Caco-2 (cell line): ENCODE measurements at places on chromosomes 6 and 20.

DNA sequence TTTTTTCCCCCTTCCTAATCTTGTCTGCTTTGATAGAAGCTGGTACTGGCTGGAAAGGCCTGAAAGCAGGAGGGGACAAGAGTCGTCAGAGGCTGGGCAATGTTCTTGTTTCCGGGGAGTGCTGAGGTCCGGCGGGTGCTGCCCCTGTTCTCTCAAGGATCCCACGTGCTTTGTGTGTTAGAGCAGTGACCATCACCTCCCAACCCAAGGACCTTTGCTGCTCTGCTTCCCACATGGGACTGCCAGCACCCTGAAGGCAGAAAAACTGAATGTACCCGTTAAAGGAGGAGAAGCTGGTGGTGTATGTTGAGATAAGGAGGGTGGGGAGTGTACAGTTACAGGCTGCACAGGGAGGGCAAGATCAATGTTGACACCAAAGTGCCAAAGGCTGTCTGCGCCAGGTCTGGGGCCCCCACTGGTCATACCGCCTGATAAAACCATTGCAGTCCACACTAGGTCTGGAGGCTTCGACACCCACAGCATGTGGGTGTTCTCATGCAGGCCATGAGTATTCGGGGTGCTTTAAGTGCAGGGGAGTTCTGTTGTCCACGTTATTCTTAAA lies 15.0 kb downstream of the C20orf173 start:
- DNase-seq = no peak

DNA sequence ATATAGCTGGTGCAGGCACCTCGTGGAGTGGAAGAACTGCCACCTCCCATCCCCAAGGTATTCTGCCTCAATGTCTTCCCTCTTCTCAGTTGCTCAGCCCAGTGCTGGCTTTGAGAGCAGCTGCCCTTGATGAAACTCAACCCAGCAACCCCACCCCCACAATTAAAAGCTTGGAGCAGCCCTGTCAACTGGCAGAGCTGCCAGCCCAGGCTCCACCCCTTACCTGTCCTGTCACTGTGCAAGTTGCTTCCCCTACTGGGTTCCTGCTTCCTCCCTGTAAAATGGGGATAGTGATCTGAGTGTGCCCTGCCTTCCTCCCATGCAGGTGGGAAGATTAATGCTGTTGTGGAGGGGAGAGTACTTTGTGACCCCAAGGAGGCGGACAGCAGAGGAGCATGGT lies 4.5 kb downstream of the TMEM63B start:
- DNase-seq = no peak

- DNase-seq = no peak
Measured at GRCh38 chr6:149271348-149272340, 45.9 kb upstream of the TAB2 start.

- DNase-seq = no peak
Measured at GRCh38 chr6:138371720-138372119, 6.0 kb upstream of the SMIM28 start.

DNA sequence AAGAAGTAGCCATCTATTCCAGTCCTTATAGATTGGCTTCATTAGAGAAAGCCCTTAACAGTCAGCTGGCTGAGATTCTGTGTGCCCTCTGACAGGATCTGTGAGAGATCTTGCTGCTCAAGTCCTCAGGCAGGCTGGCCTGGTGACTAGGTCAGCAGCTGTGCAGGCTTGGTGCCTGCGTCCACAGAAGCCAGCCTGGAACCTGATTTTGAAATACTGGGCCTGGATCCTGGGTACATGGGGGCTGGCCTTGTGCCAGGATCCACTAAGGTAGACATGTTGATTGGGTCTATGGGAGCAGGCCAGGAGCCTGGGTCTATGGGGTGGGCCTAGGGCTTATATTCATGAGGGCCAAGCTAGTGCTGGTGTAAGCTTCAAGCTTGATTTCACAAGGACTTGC lies 381.8 kb upstream of the MARCKS start:
- no peak for DNase-seq

- DNase-seq = peak; percentile 59
Measured at GRCh38 chr6:11172501-11173327, 59.8 kb downstream of the NEDD9 start.

DNA sequence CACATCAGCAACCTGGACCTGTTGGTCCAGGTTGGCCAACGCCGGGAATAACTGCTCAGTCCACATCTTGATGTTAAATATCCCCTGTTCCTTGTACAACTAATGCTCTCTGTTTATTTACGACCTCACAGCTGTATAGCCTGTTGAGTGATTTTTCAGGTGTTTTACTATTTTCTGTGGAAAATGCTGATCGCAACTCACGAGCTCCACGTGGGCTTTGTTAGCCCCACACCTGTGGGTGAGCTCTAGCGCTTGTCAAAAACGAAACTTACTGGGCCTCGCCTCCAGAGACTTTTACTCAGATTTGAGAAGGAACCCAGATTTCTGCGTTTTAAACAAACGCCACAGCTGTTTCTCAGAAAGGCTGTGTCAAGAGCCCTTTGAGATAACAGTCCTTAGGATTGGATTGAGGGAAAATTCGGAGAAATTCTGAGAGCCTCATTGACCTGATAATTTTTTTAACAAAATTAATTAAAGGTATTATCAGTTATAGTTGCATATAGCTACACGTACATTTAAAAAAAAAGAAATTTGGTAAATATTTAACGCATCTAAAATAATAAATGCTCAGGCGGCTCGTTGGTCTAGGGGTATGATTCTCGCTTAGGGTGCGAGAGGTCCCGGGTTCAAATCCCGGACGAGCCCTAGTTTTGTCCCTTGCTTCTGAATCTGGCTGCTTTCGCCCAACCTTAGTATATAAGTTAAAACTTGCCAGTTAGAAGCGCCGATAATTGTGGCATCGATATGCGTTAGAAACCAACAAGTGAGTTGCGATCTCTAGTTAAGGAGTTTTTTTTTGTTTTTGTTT lies 16.7 kb downstream of the HMGN4 start:
- DNase-seq = peak; percentile 63

DNA sequence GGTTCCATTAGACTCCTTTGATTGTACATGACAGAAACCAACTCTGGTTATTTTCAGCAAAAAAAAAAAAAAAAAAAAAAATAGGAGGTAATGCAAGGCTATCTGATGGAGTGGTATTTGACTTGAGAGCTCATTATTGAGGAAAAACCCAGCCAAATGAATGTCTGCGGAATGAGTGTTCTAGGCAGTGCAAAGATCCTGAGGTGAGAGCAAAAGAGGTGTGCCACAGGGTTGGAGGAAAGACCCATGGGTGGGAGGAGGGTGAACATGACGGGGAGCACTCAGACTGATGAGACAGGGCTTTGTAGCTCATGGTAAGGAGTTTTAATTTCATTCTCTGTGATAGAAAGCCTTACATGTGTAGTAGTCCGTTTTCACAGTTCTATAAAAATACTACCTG lies 188.9 kb downstream of the TSHZ2 start:
- DNase-seq = no peak

DNA sequence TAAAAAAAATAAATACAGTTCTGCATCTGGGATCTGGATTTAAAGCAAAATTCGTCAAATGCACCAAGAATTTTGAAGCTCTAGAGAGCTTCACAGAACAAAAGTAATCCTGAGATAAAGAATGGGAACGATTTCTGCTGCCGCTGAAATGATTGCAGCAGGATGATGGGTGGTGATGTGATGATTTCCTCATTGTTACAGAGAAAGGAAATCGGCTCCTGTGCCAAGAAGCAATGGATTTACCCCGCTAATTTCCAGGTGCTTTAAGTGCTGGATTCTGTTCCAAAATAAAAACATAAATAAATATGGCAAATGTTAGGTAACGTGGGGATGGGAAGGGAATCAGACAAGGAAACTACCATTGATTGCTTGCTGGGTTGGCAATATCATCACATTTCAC lies 1067.9 kb upstream of the MAP3K7 start:
- no peak for DNase-seq

DNA sequence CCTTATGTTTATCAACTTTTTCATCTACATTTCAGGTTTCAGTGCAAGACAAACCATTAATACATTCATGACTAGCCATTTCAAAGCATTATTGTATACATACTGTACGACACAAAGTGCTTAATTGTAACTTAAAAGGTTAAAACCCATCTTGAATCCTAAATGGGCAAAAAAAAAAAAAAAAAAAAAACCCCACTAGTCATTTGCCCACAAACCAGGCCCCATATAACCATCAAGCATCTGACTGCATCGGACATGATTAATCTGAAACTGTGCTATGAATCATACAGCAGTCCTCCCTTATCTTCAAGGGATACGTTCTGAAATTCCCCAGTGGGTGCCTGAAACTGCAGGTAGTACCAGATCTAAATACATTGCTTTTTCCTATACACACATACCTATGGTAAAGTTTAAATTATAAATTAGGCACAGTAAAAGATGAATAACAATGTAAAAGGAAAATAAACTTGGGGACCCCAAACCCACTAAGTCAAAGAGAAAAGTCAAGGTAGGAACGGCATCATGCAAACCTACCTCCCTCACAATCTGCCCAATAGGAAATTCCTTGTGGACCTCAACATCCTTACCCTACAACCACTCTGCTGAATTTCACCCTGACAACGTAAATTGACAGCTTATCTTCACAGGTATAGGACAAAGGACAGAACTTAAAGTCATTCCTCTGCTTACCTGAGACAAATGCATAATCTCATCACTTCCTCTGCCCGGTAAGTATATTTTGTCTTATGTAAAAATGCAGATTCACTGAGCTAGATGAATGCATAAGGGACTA lies 14.3 kb downstream of the B4GALT5 start:
- DNase-seq = no peak

DNA sequence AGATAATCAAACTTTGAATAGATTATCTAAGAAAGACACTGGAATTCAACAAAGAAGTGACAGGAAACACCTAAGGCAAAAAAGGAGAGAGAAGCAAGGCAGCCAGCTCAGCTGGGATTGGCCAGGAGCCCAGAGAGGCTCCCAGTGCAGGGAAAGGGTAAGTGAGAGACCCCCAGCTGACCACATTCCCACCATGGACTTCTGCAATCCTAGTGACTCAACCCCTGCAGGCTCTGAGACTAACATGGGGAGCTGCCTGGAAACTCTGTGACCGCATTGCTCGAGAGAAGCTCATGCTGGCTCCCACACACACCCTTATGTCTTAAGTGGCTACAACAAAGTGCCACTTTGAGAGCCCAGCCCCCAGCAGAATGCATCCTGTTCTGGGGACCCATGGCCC lies 215.1 kb downstream of the PACRG start:
- no peak for DNase-seq

GRCh38 chr6:84332139-84333034 lies 104.9 kb upstream of the CEP162 start:
- DNase-seq = no peak

DNA sequence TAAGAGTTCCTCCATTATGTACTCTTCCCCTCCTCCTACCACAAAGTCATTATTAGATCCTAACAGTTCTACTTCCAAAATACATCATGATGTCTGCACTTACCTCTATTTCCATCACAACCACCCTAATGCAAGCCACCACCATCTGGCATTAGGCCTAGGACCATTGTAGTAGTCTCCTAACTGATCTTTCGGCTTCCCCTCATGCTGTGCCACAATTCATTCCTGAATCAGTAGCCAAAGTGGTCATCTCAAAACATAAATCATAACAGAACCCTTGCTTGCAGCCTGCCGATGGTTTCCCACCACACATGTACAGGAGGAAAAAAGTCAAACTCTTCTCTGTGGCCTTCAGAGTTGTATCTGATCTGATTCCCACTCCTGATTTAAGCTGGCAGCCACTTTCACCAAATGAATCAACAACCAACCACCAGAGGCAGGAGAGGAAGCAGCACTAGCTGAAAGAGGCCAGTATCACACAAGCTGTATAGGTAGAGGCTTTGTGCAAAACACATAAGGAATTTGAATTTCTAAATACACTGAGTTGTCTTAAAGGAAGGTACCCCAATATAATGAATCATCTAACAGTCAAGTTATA lies 26.1 kb downstream of the FAM184A start:
- no peak for DNase-seq

DNA sequence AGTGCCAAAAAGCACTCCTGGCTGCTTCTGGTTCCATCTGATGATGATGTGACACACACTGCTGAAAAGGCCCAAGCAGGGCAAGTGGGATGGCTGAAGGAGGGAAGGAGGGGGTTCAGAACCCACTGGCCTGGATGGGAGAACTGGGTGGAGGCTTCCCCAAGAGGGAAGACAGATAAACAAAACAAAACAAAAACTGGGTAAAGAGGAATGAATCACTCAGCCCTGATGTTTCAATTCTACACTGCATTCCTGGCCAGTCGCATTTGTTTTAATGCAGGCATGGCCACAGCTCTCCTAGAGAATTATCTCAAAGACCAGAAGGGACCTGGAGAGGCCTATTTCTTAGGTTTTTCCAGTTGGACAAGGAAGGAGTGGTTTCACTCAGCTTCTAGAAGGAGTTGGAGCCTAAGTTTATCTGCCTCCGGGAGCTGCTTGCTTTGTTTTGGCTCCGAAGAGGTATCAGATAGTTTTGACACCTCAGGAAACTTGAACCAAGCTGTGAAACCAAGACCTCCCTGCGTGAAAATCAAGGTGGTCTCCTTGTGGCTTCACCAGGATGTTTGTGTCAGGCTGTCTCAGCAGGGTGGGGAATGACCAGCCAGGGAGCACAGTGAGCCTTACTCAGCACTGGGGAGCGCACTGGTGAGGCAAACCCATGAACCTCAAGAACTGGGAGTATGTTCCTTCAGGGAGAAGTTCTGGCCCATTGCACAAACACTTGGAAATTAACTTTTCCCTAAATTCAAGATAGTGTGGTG lies 16.1 kb downstream of the TTPAL start:
- no peak for DNase-seq

DNA sequence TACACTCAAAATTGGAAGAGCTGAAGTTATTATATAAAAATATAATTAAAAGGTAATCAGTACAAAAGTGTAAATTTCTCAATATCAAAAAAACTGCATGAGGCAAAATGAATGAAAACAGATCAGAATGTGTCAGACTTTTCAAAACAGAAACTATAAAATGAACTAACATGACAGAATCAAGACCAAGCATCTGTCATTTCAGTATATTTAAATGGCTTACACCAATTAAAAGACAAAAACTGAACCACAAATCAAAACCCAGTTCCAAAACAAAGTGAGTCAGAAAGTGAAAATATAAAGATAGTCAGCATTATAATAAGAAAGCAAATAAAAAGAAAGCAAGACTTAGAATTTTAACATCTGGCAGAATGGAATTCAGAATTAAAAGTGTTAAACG lies 289.7 kb downstream of the UBE3D start:
- DNase-seq = no peak

DNA sequence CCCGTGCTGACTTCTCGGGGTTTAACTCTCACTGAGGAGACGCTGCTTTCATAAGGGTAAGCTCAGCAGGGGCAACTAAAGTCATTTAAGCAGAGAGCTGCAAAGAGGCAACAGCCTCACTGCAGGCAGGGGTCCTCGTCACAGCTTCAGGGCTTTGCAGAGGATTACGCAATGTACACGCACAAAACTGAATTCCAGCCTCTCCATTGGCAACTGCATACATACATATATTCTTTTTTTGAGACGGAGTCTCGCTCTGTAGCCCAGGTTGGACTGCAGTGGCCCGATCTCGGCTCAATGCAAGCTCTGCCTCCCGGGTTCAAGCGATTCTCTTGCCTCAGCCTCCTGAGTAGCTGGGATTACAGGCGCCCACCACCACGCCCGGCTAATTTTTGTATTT lies 2.4 kb downstream of the GMEB2 start:
- DNase-seq = peak; percentile 82

DNA sequence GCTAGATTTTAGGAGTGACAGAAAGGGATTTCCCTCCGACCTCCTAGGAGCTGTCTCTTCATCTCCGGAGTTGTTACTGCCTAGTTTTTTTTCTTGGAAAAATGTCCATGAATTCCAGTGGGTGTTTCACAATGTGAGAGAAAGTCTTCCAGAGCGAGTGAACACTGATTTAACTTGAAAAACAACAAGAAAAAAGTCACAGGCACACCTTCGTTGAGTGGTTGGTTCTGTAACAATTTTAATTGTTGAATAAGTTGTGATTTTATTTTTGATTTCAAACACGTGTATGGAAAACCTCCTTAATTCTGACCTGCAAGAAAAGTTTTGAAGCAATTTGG lies 2.9 kb downstream of the TFAP2C start:
- DNase-seq = no peak
